Smooth muscle cell of bladder (primary cell): ENCODE measurements at places on chromosomes 13 and 19. TPM values are rescaled to one million over a fixed set of nuclear protein-coding genes. Genes with fewer than 3 reads are reported as not detected.

The SAFB2 gene
- 26.5 and 38.3 TPM in 2 replicates for total RNA-seq

The ZNF324B gene
- 8.0 and 9.2 TPM in 2 replicates for total RNA-seq

The ZNF610 gene
- total RNA-seq, result 2.3 and 3.6 TPM in 2 replicates

The TINCR gene
- total RNA-seq, result 0.09 and 0.28 TPM in 2 replicates

The ZNF681 gene
- total RNA-seq, result 0.28 TPM in 2 replicates

The MTUS2 gene
- under 0.01 TPM in 1 of 2 replicates, not detected in the other for total RNA-seq

The GNG8 gene
- not detected in 2 replicates for total RNA-seq

The C19orf67 gene
- total RNA-seq, result not detected in 2 replicates

The TUBA3C gene
- not detected in 2 replicates for total RNA-seq

The FPR2 gene
- not detected in 2 replicates for total RNA-seq

The GARRE1 gene
- total RNA-seq, result 10.8 and 11.6 TPM in 2 replicates

The CFD gene
- total RNA-seq, result 61.8 and 93.7 TPM in 2 replicates

The LRRC8E gene
- total RNA-seq, result 6.0 and 6.3 TPM in 2 replicates

The DNMT1 gene
- 15.4 and 16.2 TPM in 2 replicates for total RNA-seq

The CEACAM4 gene
- not detected in 2 replicates for total RNA-seq
